ENCODE measurements at places on chromosomes 2 and 18.

GRCh38 chr2:47601568-47601967, 181.4 kb upstream of the MSH6 start:
- no peak for DNase-seq

DNA sequence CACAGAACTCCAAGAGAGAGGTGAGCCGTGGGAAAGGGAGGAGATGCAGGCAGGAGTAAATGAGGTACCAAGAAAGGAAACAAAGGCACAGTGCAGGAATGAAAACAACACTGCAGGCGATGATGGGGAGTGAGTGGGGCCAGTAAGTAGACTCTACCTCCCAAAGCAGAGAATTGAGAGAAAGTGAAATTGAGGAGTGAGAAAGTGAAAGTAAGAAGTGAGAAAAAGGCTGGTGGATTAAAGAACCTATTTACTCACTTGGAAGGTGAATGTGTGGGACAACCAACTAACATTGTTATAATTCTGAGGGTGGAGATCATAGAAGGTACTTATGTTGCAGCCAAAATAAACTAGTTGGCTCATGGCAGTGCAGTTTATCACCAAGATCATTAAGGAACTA, 193.1 kb upstream of the TMEM200C start:
- DNase-seq: no peak

GRCh38 chr2:70557171-70557838, 3.7 kb upstream of the TGFA start:
- DNase-seq: no peak

DNA sequence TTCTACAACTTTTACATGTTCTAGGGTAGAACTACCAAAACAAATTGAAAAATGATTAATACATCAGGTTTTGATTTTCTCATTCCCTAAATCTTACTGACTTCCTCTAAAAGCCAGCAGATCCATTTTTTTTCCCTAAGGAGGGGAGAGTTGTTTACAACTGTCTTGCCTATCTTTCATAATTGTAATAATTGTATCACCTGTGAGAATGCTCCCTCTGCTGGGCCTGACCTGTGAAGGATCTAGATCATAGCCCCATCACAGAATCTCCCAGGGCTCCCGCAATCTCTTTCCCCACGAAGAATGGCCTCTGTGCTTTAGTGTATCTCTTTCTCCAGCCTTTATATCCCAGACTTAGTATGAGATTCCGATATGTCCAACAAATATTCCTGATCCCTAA, 9.1 kb downstream of the LOXL3 start:
- no peak for DNase-seq

GRCh38 chr2:135099802-135100483, 47.9 kb downstream of the RAB3GAP1 start:
- no peak for DNase-seq

DNA sequence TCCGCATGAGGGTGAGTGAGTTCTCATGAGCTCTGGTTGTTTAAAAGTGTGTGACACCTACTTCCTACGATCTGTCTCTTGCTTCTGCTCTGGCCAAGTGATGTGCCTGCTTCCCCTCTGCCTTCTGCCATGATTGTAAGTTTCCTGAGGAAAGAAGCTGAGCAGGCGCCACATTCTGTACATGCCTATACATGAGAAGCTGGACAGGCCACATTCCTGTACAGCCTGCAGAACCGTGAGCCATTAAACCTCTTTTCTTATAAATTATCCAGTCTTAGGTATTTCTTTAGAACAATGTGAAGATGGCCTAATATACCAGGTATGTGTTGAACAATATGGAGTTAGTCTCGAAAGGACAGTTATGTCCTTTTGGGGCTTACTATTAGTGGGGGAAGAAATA, 281.0 kb downstream of the ALK start:
- DNase-seq: no peak

DNA sequence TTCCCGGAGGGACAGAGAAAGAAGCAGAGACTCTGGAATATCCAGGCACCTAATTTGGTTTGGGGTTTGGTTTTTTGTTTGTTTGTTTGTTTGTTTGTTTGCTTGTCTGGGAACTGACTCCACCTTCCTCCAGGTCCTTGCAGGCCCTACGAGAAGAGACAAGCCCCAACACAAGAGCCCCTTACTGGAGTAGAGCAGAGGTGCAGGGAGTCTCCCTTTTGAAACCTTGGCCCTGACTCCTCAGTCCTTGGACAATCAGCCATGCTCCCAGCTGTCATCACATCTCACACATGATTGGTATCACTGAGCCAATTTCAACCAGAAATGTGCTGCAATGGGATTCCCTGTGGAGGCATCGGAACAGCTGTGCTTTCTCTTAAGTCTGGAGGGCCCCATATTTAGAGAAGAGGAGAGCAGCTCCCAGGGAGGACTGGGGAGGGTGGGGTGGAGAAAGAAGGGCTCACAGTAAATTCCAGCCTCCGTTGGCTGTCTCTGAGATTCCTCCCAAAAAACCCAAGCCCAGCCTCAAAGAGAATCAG, 279.9 kb upstream of the NCKAP5 start:
- DNase-seq: no peak

- DNase-seq: no peak
Observed at GRCh38 chr2:38105922-38106321, 30.0 kb upstream of the CYP1B1 start.

- DNase-seq: no peak
Observed at GRCh38 chr18:59788791-59789106, 91.5 kb upstream of the CCBE1 start.
